GM23248 (cell line): ENCODE measurements at places on chromosomes 11 and 22. TPM values are rescaled to one million over a fixed set of nuclear protein-coding genes. Genes with fewer than 3 reads are reported as not detected.

The GTSE1 gene
- total RNA-seq = 4.6 and 6.1 TPM in 2 replicates

GRCh38 chr11:66311470-66311964 is 5.3 kb downstream of the CD248 start:
- no peak for DNase-seq

GRCh38 chr11:69099180-69099579 is 50.4 kb downstream of the TPCN2 start:
- no peak for DNase-seq

The NLRP10 gene
- 19.7 and 36.9 TPM in 2 replicates for total RNA-seq

GRCh38 chr22:41568811-41569210 is 8.0 kb downstream of the CSDC2 start:
- no peak for DNase-seq

The LYVE1 gene
- not detected in 2 replicates for total RNA-seq

DNA sequence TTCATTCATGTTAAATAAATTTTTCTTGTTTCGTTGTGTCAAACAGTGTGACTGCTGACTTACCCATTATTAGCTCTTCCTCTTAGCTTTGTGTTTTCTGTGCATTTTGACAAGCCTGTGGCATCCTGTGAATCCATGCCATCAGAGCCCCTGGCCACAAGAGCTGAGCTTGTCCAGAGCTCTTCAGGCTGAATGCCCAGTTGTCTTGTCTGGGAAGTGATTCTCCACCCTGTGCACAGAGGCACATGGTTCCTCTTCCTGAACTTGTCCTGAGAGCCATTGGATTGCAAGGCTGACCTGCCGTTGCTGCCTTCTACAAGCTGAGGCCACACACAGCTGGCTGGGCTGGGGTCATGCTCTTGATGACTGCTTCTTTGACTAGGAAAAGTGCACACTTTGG is 64.1 kb downstream of the PPP6R3 start:
- DNase-seq = no peak

The MLC1 gene
- not detected in 2 replicates for total RNA-seq

- no peak for DNase-seq
Observed at GRCh38 chr11:126919147-126919823, 81.3 kb downstream of the KIRREL3 start.

The TYR gene
- not detected in 2 replicates for total RNA-seq

- peak; percentile 24 for DNase-seq
Observed at GRCh38 chr11:113370634-113371033, 16.9 kb upstream of the ANKK1 start.

The POTEH gene
- not detected in 2 replicates for total RNA-seq

The XKR3 gene
- total RNA-seq = not detected in 2 replicates

DNA sequence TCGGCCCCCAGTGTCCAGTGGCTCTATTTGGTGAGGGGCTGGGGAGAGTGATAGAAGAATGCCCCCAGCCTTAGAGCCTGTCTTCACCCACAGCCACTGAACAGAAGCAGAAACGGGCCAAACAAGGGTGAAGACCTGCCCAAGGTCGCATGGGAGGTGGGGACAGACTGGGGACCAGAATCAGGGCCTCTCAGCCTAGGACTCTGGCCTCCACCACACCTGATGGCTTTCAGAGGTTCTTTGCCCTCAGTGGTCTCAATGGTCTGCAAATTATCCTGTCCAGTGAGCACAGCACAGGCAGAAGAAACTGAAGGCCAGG is 4.5 kb upstream of the MYRF start:
- DNase-seq = no peak

The PARVA gene
- total RNA-seq = 84.0 and 87.9 TPM in 2 replicates

The CDON gene
- total RNA-seq = 8.6 and 10.3 TPM in 2 replicates

GRCh38 chr22:26993886-26994285 is 336.5 kb downstream of the MIAT start:
- no peak for DNase-seq

GRCh38 chr11:29963796-29964195 is 53.0 kb downstream of the KCNA4 start:
- DNase-seq = no peak

DNA sequence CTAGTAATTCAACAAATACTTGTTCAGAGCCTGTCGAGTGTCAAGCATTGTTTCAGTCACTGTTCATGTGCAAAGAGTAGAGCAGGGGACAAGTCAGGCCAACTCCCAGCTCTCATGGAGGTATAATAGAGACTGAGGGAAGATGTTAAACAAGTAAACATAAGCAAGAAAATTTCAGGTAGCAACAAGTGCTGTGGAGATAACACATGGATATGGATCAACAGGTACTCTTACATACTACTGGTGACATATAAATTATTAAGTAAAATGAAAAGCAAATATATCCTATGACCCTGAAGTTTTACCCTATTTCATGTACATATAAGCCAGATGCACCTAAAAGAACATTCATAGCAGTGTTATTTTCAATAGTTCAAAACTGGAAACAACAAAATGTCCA is 42.7 kb downstream of the SIK2 start:
- no peak for DNase-seq

DNA sequence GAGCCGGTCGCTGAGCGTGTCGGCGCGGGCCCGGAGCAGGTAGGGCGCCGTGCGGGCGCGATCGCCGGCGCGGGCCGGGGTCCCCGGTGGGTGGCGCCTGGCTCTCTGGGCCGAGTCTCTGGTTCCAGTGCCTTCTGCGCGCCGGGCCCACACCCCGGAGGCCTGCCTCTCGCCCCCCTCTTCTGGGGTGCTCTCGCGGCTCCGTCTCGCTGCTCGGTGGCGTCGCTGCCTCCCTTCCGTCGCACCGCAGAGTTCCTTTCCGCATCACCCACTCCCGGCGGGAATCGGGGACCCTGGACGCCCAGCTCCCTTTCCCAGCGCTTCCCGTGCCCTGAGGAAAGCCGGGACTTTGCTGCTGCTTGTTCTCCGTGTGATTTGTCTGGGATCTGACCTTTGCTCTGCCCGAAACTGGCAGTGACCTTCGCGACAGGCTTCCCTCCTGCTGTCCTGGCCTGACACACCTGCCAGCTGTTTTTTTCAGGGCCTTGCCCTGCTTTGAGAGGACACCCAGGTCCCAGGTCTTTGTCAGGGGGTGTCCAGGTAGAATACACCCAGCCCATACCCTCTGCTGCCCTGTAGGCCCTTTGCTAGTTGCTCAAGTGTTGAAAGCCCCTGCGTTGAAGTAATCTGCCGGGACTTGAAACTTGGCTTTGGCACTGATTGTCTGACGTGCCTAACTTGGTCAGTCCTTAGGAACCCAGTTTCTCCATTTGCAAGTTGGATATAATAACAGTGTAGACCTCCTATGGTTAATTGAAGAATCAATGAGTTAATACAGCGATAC is 711 bp downstream of the FDX1 start:
- peak; percentile 63 for DNase-seq

The SYCE3 gene
- not detected in 2 replicates for total RNA-seq
